Fibroblast of the conjunctiva (primary cell): ENCODE measurements at places on chromosomes 7 and 10.

GRCh38 chr7:4345004-4345403, 337.1 kb upstream of the FOXK1 start:
- DNase-seq: no peak

DNA sequence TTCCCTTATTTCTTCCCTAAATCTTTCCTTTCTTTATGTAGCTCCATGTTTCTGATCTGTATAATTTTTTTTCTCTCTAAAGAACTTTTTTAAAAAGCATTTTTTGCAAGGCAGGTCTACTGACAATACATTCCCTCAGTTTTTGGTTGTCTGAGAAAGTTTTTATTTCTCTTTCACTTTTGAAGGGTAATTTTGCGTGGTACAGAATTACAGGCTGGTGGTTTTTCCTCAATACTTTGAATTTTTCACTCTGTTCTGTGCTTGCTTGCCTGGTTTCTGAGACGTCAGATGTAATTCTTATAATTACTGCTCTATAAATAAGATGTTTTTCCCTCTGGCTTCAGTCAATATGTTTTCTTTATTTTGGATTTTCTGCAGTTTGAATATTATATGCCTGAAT, 205.4 kb upstream of the VSTM2A start:
- no peak for DNase-seq

DNA sequence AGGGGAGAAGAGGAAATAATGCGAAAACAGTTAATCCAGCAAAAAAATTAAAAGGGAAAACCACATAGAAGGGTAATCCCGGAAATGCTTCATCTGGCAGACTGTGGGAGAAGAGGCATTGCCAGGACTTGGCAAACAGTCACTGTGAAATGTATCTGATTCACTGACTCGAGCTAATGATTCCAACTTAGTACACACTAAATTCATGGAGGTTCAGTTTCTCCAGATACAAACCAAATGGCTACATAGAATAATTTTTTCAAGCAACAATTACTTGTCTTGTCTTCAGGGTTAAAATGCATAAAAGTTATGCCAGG, 36.4 kb downstream of the GDI2 start:
- peak; percentile 49 for DNase-seq

GRCh38 chr10:116888380-116889055, 39.2 kb downstream of the ENO4 start:
- DNase-seq: peak; percentile 34

GRCh38 chr7:98000356-98000755, 10.4 kb upstream of the OCM2 start:
- no peak for DNase-seq

DNA sequence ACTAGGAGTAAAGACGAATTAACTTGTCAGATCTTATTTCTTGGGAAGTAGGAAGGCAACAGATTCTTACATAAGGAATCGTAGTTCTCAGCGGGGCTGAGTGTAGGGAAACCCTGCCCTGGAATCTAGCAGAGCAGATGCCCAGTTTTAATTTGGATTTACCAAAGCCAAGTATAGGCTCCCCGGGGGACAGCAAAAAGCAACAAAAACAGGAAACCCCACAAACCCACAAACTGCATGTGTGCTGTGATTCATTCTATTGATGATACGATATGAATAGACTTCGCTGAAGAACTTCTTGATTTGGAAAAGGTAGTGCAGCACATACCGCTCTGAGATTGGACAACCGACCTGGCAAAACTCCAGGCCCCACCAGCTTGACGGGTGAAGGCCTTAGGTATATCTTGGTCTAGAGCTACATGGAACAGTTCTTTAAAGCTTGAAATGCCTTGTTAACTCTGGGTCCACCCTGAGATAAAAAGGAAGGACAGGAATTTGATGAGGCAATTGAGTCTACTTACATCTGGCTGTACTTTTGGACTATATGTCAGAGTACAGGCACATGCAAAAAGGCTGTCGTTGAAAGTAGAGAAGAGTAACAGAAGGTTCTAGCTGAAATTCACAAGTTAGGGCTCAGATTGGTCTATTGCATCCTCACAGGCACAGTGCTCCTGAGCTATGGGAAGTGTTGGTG, 49.1 kb downstream of the STRA8 start:
- no peak for DNase-seq

DNA sequence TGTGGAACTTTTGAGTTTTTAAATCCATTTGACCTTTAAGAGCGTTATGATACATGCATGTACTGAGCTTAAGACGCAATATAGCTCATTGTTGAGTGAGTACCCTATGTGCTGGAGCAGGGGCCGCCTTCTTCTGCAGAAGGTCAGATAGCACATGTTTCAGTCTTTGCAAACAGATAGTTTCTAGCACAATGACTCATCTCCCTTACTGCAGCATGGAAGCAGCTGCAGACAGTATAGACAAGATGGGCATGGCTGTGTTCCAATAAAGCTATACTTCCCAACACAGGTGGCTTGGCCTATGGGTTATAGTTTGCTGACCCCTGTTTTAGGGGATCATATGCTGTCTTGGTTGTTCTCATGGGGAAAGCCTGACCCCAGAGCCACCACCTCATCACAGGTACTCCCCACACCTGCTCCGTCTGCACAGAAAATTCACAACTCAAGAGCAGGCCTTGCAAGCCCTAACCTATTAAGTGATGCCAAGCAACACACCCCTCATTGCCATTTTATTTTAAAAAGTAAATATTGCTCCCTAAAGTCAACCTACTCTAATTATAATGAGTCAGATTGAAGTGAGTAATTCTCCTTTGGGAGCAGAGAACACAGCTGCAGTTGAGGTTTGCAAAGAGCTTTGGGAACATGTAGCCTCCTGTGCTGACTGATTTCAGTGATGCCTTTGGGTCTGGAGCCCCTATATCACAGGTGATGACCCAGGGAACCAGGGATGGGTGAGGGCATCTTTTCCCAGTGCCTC, 330.1 kb downstream of the PAXIP1 start:
- no peak for DNase-seq

GRCh38 chr7:95874129-95874528, 101.8 kb downstream of the DYNC1I1 start:
- no peak for DNase-seq

GRCh38 chr10:132946-133898, 2.0 kb upstream of the ZMYND11 start:
- no peak for DNase-seq

DNA sequence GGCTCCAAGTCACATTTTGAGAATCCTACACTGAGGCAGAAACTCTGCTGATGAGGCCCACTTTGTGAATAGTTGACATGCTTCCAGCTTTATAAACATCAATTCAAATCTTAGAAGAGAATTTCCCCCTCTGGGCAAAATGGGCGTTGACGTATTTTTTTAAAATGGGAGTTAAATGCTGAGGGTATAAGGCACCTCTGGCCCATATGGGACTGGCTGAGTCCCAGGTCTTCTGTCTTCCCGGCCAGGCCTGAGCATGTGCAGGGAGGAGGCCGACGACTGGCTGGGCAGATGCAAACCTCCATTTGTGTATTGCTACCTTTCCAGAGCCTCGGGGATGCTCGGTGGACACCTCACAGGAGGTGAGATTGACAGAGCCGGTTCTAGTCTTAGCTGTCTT, 37.7 kb downstream of the BUB3 start:
- no peak for DNase-seq

DNA sequence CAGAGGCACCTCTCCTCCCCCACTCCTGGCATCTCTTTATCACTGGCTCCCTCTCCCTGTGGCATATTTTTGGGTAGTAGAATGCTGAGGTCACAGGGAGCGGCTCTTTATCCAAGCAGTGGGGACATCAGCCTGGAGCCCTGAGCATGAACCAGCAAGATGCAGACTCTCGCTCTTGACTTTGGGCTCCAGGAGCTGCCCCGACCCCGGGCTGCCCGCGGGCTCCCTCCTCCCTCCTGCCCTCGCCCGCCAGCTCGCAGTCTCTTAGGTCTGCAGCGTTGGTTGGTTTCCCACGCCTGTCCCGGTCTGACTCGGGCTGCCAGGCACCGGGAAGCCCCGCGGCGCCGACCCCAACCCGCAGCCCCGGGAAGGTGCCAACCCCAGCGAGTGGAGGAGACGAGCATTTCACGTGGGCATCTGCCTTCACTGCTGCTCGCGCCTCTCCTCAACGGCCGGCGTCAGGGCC, 1.3 kb downstream of the INSYN2A start:
- no peak for DNase-seq

- DNase-seq: no peak
Observed at GRCh38 chr10:61543831-61544230, 90.7 kb upstream of the TMEM26 start.

DNA sequence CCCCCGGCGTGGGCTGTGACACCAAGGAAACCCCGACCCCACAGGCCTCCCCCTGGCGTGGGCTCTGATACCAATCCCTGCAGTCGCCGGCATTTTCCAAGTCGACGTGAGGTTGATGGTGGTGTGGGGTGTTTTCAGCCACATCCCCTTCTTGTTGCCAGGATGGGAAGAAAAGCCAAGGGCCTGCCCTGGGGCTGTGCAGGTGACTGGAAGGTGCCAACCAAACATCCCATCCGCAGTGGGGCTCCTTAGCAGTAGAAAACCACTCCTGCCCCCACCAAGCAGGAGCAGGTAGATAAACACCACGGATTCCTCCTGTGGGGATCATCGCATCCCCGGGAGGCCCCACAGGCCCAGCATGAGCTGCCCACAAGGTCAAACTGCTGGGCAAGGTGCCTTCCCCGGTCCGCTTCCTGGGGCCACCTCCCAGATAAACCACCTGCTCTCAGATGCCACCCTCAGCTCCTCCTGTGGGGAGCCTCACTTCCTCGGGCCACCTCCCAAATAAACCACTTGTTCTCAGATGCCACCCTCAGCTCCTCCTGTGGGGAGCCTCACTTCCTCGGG, 88.5 kb upstream of the DIP2C start:
- no peak for DNase-seq

- DNase-seq: no peak
Observed at GRCh38 chr10:79003183-79004100, 65.3 kb upstream of the ZMIZ1 start.

DNA sequence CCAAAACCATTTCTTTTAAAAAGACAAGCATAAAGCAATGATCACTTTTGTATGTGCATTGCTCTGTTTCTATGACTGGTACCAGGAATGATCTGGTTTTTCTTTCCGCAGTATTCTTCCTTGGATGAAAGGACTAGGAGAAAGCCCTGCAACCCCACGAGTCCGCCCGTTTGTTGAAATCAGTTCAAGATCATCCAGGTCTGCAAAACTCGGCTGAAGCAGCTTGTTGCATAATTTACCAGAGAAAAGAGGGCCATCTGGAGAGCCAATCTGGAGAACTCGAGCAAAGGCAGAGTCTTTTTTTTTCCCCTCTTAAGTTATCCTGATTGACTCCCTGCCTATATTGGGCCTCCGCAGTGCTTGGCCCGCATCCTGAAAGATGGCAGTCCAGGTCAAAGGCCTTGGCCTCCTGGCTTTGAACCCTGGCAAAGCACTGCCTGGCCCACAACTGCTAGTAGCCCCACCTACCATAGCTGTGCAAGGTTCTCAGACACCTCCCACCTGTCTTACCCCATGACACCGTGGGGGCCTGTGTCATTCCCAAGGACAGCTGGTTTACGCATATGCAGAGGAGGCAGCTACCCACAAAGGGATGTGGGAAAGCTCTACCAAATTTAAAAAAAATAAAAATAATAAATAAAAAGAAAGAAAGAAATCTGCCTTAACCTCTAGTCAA, 572.2 kb downstream of the INHBA start:
- DNase-seq: no peak

DNA sequence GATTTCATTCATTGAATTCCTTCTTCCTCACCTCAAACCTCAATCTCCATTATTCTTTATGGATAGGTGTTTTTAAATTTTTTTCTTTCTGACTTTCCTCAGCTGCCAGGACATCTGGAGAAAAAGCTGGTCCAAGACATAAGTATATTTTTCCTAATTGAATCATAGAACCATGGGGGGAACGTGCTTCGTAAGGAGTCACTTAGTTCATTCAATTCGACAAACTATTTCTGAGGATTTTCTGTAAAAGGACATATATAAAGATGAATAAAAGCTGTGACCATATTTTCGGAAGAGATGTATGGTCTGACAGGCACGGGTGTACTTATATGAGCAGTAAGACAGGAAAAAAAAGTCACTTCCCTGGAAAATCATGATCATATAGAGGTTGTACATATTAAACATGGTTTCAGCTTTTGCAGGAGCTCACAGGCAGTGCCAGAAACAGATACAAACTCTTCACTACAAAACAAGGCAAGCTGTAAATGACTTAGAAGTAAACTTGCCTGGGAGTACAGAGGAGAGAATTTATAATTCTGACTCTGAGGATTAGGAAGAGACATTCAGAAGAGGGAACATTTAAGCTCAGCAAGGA, 88.2 kb upstream of the EGR2 start:
- DNase-seq: no peak

DNA sequence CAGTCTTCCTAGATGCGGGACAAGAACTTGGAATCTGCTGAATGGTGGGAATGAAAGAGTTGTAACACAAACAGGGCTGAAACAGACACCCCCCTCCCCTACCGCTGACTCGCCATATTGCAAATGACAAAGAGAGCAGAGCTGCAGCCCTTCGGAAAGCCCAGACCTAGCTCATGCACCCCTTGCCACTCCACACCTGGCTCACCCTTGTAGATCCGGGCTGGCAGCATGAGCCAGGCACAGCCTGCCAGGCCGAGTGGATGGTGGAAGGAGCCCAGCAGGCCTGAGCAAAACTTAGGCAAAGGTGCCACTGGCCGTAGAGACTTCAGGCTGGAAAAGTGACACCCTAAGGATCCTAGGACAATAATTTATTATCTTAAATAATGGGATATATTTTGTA, 237.4 kb upstream of the SEMA3D start:
- DNase-seq: no peak

GRCh38 chr7:249989-250388, 40.0 kb upstream of the FOXL3 start:
- DNase-seq: no peak

DNA sequence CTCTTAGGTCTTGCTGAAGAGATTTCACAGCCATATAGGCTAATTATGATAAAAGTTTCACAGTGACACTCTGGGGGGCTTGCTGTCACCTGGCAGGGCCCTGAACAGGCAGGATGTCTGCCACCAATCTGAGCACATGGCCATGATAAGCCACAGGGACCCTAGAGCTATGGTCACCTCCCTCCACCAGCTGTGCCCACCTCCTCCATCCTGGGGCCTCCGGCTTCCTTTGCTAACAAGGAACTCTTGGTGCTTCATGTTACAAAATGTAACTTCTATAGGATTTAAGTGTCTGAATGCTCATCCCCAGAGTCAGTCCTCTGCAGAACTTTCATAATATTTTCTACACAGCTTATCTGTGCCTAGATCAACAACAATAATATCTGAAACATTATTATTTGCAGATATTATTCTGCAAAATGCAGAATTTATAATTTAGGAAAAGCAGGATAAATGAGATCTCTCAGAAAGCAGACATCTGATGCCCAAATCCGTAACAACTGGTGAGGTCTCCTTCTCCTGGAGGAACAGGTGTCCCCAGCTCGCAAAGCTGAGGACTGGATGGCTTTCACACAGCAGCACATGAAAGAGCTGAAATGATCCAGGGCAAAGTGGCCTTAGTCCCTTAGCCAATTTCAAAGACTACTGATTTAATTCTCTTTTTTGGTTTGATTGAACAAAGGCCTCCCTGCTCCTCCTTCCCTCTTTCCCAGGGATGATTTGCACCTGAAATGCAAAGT, 287.0 kb upstream of the AOAH start:
- no peak for DNase-seq

DNA sequence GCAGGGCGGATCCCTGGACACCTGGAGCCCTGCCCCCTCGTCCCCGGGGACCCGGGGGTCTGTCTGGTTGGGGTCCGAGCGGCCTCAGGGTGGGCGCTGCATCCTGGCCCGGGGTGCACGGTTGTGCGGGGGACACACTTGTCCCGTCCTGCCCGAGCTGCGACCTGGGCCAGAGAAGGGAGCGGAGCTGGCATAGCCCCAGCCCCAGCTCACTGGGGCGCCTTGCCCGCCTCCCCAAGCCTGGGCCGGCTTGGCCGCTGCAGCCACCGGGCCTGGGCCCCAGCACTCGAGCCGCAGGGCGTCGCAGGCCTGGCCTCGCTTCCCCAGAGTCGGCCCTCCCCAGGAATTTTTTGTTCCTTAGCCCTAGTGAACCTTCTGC, 54.5 kb downstream of the GLRX3 start:
- DNase-seq: no peak
